Effector memory CD8-positive, alpha-beta T cell (primary cell): ENCODE measurements at places on chromosomes 11 and 22.

- DNase-seq, result no peak
Measured at GRCh38 chr11:32963721-32964120, 52.0 kb upstream of the DEPDC7 start.

DNA sequence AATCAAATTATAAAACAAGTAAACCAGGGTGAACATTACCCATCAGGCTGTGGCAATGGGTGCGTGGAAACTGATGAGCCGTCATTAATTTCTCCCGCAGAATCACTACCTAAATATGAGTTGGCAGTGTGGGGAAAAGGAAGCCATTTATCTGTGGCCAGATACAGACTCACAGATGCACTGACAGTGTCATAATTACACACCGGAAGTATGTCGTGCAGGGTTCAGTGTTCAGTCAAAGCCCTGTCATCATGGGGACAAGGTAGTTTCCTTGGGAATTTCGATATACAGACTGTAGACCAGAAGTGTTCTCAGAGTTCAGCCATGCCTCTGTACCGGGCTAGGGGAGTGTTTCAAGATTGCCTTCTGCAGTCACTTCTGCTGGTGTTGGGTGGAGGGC, 119.2 kb upstream of the SEZ6L start:
- DNase-seq, result no peak

GRCh38 chr11:70360211-70360610, 38.1 kb upstream of the CTTN start:
- no peak for DNase-seq

DNA sequence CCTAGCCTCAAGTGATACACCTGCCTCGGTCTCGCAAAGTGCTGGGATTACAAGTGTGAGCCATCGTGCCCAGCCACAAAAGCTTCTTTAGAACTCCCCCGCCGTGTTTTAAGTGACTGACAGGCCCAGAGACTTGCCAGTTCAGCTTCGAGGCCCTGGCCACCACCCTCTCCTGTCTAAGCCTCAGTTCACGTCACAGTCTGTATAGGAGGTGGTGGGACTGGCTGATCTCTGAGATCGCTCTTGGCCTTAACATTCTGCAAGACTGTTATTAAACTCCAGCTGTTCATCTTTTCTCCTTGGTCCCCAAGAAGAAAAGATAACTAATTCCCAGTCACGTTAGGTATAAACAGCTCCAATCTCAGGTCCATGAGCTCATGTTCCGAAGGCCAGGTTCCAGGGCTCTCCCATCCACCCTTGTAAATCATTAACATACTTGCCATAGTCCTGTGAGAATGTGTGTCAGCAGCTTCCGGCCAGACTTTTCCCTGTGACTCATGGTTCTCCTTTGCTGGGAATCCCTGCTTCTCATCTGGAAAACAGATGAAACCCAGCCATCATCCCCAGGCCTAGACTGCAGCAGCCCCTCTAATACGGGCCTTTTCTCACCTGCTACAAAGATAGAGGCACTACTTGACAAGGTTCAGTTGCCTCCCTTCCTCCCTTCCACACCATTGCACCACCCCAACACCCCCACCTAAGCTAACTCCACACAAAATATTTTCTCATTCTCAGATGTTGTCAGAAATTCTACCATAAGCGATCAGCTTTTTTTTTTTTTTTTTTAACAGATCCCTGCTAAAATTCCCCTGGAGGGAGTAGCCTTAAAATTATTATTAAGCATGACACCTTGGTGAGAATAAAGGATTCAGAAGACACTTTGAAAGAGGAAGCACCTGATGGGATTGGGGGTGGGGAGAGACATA, 5.6 kb upstream of the KIAA0930 start:
- no peak for DNase-seq

DNA sequence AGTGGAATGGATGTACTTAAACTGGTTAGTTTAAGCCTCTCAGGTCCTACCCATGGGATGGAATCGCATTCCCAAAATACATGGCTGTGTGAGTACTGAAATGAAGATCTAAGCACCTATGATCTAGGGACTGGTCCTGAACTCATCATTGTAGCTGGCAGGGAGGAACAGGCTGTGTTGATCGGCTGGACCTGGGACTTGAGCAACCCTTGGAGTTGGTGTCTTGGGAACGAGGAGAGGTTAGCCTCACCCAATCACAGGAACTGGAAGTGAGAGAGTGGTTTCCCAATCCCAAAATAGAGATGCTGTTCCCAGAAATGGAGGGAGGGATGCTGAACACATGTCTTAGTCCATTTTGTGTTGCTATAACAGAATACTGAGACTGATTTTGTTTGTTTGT, 16.4 kb upstream of the ASCC2 start:
- DNase-seq, result no peak

- no peak for DNase-seq
Measured at GRCh38 chr11:36062796-36063365, 119.0 kb downstream of the LDLRAD3 start.

GRCh38 chr11:58586998-58587397, 8.1 kb downstream of the ZFP91 start:
- no peak for DNase-seq
